ENCODE measurements at places on chromosomes 3 and 15. TPM values are rescaled to one million over a fixed set of nuclear protein-coding genes. Genes with fewer than 3 reads are reported as not detected.

DNA sequence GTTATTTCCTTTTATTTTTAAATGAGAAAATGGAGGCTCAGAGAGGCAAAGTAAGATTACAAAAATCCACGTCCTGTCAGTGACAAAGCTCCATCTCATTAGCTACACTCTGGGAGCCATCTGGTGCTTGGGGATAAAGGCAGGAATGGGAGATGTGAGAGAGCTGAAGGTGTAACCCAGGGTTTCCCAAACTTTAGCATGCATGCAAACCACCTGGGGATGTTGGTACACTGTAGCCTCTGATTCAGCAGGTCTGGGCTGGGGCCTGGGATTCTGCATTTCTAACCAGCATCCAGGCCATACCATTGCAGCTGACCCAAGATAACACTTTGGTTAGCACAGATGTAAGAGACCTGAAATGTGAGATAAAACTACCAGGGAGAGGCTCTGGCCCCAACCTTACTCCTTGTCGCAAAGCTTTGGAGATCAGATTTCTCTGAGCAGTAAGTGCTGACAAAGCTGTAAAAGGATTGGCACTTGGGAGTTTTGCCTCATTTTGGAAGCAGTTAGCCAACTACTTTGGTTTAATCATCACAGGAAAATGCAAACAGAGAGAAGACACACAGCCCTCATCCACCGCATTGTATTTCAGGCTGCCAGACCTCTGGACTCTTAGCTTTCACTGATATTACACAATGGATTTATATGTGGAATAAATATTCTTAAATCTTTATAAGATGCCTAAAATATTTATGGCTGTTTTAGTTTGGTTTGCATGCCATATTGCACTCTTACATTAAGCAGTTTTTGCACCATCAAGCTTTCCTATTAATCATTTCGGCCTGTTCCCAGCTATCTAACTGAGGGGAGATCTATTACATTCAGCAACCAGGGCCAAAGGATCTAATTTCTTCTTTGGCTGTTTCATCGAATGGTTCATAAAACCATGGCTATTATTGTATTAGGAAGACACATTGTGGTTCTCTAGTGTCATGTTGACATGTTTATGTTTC is 263.0 kb downstream of the EBLN2 start:
- DNase-seq: no peak
- H3K4me1 ChIP-seq: no peaks in the 10 kb centered on the region
- H3K4me3 ChIP-seq: no peak overlapping the region
- H3K27me3 ChIP-seq: no peaks in the 10 kb centered on the region
- H3K27ac ChIP-seq: no peak overlapping the region

Gene PLSCR5
- not detected for total RNA-seq

- H3K36me3 ChIP-seq: no peaks in the 10 kb centered on the region
- H3K4me1 ChIP-seq: no peaks in the 10 kb centered on the region
- no peak overlapping the region for H3K27ac ChIP-seq
Measured at GRCh38 chr3:72077473-72078259, 292.7 kb upstream of the PROK2 start.

DNA sequence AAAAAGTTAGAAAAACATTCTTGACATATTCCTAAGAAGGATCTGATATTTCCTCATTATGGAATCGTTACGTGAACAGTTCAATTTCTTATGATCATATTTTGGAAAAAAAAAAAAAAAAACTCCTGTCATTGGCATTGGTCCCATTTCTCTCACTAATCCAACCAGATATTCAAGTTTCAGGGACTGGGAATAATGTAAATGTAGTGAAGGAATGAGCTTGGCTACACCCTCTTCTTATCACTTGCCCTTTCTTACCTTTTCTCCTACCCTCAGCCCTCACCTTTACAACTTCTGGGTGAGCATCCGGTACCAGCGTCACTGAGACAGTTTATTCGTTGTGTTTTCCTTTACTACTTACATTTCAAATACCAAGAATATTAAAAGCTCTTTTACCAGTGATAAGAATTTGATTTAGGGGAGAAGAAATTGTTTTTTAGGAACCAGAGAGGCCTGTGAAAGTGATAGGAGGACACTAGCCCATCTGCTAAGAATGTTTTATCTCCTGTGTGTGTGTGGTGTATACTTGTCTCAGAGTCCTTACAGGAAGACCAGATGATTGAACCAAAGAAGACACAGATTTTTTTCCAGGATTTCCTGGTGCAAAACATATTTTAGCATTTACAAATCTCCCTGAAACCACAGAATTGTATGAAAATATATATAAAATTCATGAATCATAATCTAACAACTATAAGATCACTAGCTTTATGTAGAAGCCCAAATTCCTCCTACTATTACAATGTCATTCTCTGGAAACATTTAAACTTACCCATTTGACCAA is 946.7 kb downstream of the ZPLD1 start:
- DNase-seq: no peak
- no peaks in the 10 kb centered on the region for H3K4me1 ChIP-seq
- no peak overlapping the region for H3K27ac ChIP-seq
- H3K36me3 ChIP-seq: no peaks in the 10 kb centered on the region

Measured in right lobe of liver (tissue), 6 donors.